ENCODE measurements at places on chromosomes 16 and 17. TPM values are rescaled to one million over a fixed set of nuclear protein-coding genes. Genes with fewer than 3 reads are reported as not detected.

DNA sequence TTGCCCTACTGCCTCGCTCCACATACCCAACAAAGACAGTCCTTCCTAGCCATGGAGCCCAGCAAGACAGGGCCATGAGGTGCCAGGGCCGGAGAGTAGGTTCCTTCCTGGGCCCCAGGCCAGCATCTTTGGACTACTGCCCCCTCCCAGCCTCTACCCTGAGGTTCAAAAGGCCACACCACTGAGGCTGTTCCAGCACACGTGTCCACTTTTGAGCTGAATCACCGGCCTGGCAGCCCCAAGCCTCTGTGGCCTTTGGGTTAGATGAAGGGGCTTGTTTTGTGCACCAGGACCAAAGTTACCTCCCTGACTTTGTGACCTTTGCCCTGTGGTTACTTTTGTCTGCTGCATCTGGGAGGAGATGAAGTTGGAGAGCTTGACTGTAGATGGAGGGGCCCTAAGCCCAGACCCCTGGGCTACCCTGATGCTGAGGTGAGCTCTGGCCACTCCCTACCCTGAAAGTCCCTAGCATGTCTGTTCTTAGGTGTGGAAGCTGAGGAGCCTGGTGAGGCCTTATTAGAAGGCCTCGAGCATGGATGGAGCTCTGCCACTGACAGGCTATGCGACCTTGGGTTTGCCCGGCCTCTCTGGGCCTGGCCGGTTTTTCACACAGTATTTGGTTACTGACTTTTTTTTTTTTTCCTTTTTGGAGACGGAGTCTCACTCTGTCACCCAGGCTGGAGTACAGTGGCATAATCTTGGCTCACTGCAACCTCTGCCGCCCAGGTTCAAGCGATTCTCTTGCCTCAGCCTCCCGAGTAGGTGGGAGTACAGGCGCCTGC is 12.0 kb downstream of the SEZ6 start:
- no peak for DNase-seq

DNA sequence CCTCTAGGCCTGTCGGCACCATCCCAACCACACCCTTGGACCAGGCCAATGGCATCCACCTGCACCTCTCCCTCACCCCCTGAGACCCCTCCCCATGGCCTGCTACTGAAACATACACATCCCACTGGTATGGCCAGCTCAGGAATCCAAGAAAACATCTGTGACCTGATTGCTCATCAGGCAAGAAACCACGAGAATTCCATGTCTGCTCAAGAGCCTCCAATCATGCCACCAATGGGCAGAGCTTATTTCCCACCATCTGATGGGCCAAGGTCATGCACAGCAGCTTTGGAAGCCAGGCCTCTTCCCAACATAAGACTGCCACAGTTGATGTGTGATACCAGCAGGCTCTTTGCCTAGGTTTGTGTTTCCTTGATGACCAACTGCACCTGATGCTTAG is 190.1 kb downstream of the C16orf78 start:
- no peak for DNase-seq

- DNase-seq, result no peak
These were observed 147.6 kb downstream of the XYLT1 start for GRCh38 chr16:17323171-17323570.

DNA sequence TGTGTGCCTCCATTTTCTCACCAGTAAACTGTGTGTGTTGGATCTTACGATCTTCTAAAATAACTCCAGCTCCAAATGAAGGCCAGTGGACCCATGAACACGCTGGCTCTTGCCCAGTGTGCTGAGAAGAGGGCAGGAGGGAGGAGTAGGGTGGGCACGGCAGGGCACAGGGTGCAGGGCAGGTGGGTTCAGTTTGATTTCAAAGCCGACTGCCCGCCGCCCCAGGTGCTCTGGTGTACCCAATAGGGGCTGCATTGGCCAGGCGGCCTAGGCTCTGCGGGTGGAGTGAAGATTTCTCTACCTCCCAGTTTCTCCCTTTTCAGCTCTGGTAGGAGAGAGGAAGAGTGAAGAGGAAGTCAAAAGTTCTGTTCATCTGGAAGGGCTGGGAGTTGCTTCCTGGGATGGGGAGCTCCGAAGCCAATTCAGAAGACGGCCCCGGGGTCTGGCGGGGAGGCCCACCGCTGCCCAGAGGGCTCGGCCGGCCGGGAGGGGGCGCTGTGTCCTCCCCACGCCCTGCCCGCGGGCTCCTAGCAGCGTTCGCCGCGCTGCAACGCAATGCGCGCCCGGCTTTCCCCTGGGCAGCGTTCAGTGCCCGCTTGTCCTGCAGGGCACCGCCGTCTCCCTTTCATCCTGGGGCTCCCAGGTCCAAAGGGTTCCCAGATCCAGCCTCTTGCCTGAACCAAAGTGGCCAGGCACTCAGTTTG is 1.1 kb upstream of the CRHR1 start:
- DNase-seq, result no peak

GRCh38 chr17:57626520-57627210 is 118.4 kb downstream of the CCDC182 start:
- DNase-seq, result no peak

GRCh38 chr17:65254166-65254565 is 117.0 kb downstream of the RGS9 start:
- DNase-seq, result no peak

DNA sequence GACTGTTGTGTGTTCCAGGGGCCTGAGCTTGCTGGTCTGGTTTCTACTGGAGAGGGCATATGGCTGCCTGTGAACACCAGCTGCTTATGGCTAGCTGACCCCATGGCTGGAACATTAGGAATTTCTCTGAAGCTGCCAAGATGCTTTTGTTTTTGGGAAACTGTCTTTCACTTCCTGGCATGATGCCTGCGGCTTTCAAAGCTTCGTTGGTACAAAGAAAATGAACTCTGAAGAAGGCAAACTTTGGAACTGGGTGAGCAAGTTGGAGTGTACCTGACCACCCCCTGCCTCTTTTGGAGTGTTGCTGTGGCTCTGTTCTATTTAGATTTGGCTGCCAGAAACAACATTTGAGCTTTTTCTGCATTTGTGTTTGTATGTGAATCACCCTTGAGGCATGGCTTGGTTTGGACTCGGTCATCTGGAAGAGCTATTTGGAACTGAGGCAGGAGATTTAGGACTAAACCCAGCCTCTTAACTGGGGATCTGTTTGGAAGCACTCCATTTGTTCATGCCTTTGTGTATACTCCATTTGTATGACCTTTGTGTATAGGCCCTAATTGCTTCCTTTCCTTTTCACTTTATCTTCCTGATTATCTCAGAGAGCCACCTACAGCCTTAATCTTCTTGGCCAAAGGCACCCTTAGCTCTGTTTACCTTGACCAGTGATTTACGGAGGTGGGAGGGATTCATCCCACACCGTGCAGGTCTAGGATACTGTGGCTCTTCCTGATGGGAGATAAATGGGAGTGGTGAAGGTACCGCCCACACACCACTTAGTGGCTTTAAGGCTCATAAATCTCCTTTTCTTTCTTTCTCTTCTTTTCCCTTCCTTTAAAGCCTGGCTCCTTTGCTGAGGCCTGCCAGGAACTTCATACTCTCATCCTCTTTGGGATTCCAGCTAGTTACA is 7.3 kb upstream of the CPHXL start:
- no peak for DNase-seq

DNA sequence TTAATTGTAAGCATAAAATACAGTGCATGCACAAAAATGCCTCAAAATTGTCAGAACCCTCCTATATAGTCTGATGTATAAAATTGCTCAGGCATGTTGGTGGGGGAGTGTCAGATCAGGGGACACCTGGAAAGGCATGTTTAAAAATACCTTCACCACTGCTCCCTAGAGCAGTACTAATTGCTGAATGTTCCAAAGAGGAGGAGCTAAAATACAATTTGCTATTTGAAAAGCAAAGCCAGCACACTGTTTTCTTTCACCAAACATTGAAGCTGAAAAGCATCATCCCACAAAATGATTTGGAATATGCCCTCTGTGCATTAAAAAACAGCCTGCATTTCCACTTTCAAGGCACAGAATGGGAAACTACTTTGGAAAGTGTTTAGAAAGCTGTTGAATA is 2.6 kb downstream of the ADAMTS18 start:
- no peak for DNase-seq

GRCh38 chr17:72946156-72946555 is 146.3 kb downstream of the SLC39A11 start:
- no peak for DNase-seq

DNA sequence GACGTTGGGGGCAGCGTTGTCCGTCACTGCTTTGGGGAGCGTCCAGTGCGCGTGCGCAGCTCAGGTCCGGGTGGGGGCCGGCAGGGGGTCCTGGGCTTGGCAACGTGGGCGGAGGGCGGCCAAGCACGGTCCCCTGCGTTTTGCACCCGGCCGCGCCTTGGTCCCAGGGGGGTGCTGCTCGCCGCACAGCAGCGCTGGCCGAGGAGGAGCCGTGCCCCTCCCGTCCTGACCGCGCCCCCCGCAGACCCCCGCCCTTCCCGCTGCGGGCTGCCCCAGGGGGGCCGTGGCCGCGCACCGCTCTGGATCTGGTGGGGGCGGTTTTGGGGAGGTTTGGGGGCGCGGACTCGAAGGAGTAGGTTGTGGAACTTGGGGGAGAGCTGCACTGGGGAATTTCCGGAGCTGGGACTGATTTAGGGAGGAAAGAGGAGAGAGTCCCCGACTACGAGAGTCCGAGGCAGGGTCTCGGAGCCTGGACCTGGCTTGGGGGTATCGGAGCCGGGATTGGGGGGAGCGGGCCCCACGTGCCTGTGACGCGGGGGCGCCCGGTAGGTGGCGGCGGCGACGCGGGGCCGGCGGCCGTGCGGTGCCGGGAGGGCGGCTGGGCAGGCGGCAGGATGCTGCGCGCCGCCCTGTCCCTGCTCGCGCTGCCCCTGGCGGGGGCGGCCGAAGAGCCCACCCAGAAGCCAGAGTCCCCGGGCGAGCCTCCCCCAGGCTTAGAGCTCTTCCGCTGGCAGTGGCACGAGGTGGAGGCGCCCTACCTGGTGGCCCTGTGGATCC is at the start of gene SLC9A5:
TSS of gene SLC9A5 (plus strand) at position 579 of the 777 bp plus-strand sequence. CDS start at position 615, 36 bp downstream.
- DNase-seq, result peak; percentile 40

GRCh38 chr17:51224402-51225262 is 35.2 kb downstream of the MBTD1 start:
- DNase-seq, result no peak

DNA sequence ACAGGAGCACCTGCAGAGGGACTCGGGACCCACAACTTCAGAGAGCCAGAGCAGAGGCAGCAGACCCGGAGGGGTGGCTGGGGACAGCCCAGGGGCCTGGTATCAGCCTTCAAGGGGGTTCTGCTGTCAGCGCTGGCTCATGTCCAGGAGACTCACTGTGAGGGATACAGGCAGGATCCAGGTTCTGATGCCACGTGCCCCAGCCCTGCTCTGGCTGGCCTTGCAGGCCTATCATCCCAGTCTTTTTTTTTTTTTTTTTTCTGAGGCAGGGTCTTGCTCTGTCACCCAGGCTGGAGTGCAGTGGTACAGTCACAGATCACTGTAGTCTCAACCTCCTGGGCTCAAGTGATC is 9.0 kb upstream of the MTSS2 start:
- no peak for DNase-seq

DNA sequence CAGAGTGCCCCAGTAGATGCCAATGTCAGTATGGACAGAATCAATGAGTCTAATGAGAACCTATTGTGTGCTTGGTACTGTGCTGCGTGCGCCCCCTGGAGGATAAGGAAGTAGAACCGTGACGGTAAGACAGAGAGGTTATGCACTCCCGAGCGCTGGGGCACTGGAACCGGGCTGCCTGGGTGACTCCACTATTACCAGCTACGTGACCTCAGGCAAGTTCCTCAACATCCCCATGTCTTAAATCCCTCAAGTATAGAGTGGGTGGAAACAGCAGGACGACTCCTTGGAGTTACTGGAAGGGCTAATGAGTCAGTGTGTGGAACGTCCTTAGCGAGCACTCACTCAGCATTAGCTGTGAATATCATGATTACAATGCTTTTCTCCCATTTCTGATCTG is 16.2 kb downstream of the CHST4 start:
- peak; percentile 34 for DNase-seq

MYO1D gene
- total RNA-seq, result 12.1 TPM

SCN4A gene
- 0.13 TPM for total RNA-seq

CD300LD gene
- total RNA-seq, result not detected

TIMP2 gene
- 1.0 TPM for total RNA-seq
